Activated CD4-positive, alpha-beta T cell treated with anti-CD3 and anti-CD28 coated beads for 1 hour (primary cell): ENCODE measurements at places on chromosomes 16 and 17.

GRCh38 chr16:2970563-2970962 lies 1.4 kb downstream of the PAQR4 start:
- DNase-seq, result no peak

- DNase-seq, result no peak
Observed at GRCh38 chr16:65392806-65393565, 271.1 kb upstream of the CDH11 start.

- DNase-seq, result no peak
Observed at GRCh38 chr17:19928299-19928698, 49.3 kb downstream of the AKAP10 start.

DNA sequence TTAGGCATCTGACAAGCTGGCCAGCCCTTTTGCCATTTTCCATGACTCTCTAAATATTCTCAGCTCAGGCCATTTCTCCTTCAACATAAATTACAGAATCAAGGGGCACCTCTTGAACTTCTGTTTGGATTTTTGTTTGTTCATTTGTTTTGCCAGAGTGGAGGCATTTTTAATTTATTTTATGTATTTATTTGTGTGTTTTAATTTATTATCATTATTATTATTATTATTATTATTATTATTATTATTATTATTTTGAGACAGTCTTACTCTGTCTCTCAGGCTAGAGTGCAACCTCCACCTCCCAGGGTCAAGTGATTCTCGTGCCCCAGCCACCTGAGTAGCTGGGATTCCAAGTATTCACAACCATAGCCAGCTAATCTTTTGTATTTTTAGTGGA lies 1578.0 kb downstream of the CDH8 start:
- DNase-seq, result no peak

- DNase-seq, result peak; percentile 46
Observed at GRCh38 chr16:14284930-14285512, 213.9 kb downstream of the MRTFB start.

GRCh38 chr16:87017371-87018012 lies 299.7 kb downstream of the C16orf95 start:
- DNase-seq, result no peak

DNA sequence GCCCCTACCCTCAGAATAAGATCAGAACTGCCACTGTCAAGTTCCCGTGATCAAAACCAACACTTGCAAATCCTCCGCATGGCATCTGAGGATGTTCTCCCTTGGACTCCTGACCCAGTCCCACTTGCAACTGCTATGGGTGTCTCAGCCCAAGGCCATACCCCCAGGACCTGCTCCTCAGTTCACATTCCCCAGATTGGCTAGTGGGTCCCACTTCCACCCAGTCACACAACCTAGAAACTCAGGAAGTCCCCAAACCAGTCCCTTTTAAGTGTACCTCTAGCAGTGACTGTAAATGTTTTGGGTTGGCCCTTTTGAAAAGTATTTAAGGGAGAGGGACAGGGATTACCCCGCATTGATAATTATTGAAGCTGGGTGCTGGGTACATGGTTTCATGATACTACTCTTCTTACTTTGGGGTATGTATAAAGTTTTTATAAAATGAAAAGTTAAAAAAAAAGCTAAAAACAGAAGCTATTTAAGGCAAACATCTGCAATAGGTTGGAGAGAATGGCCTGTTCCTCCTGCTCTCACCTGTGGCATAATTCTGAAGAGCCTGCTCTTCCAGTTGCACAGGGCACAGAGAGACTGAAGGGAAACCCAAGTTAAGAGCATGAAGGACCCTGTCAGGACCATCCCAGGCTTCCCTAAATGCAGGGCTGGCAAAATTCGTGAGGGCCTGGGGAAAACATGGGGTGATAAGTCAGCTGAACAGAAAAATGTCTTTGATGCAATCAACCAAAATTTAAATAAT lies 42.5 kb downstream of the ERN1 start:
- DNase-seq, result no peak

- no peak for DNase-seq
Observed at GRCh38 chr16:49993579-49993978, 31.4 kb upstream of the CNEP1R1 start.

DNA sequence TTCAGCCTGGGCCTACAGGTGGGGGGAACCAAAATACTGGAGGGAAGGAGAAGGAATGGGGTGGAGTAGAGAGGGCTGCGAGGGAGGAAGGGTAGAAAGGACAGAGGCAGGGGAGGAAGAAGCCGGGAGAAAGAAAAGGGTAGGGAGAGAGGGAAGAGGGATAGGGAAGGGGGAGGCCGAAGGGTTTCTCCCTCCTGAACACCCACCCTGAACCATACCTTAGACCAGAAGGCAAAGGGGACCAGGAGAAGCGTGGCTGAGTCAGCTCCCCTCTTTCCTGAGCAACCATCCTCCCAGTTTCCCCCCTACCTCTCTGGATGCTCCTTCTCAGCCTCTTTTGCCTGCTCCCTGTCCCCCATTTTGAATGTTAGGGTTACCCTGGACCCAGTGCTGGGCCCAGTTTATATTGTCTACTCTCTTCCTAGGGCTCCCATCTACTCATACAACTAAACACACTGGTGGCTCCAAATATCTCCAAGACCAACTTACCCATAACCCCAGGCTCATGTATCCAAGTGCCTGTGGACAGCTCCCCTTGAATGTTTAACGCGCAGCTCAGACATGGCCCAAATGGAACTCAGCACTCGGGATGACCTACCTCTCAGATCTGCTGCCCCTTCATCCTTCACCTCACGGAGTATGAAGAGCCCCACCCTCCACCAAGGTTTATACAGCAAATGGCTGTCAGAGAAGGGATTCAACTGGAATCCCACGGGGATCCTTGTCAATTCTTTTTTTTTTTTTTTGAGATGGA lies 7.8 kb downstream of the TSPOAP1 start:
- no peak for DNase-seq
